ENCODE measurements at places on chromosomes 1 and 21.

- no peak for DNase-seq
These were observed 415.0 kb upstream of the VAMP3 start for GRCh38 chr1:7356079-7356478.

- DNase-seq = no peak
These were observed 115.0 kb downstream of the CLIC6 start for GRCh38 chr21:34783815-34784214.

- DNase-seq = no peak
These were observed 46.1 kb upstream of the TRAPPC10 start for GRCh38 chr21:43965911-43966585.

GRCh38 chr1:232393010-232393409 is 236.9 kb downstream of the SIPA1L2 start:
- no peak for DNase-seq

DNA sequence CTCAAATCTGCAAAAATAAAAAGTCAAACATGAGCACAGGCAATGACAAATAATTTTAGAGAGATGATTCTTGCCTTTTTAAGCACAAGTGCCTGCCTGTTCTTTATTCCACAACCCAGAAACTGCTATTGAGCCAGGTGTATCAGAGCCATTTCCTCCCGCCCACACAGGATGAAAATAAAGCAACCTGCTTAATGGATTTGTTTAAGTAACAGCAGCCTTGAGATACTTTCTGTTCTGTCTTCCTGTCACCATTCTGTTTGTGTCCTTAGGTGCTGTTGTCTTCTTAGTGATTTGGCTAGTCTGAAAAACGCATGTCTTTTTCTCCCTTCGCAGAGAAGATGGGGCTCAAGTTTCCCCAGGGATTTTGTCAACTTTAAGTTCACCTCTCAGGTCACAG is 11.4 kb downstream of the RPE65 start:
- no peak for DNase-seq

DNA sequence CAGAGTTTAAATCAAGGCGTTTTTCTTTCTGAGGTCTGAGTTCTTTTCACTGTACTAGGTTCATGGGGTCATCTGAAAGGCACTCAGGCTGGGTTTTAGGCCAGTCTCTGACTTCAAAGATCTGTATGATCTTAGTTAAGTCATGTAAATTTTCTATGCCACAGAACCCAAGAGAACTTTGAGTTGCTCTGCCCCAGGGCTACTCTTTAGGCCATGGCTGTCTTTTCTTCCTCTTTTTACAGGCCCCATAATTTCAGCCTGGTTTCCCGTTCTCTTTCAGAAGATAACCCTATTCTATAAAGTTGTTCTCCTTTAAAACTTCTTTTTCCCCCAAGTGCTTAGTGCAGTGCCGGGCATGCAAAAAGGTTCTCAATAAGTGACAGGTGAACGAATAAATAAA is 26.1 kb downstream of the METTL13 start:
- DNase-seq = no peak

DNA sequence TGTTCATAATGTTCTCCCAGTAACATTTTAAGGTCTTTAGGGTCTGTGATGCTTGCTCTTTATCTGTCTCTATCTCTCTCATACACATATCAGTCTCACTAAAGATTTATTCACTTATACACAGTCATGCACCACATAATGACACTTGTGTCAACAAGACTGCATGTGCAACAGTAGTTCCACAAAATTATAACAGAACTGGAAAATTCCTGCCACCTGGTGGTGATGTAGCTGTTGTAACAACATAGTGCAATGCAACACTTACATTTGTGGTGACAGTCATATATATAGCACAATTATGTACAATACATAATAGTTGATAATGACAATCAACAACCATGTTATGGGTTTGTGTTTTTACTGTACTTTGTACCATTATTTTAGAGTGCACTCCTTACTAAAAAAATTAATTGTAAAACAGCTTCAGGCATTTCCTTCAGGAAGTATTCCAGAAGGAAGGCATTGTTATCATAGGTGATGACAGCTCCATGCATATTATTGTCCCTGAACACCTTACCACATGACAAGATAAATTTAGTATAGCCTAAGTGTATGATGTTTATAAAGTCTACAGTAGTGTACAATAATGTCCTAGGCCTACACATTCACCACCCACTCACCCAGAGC is 8.1 kb downstream of the TDRD5 start:
- no peak for DNase-seq

- DNase-seq = no peak
These were observed 61.2 kb upstream of the CCDC190 start for GRCh38 chr1:162922201-162922600.

DNA sequence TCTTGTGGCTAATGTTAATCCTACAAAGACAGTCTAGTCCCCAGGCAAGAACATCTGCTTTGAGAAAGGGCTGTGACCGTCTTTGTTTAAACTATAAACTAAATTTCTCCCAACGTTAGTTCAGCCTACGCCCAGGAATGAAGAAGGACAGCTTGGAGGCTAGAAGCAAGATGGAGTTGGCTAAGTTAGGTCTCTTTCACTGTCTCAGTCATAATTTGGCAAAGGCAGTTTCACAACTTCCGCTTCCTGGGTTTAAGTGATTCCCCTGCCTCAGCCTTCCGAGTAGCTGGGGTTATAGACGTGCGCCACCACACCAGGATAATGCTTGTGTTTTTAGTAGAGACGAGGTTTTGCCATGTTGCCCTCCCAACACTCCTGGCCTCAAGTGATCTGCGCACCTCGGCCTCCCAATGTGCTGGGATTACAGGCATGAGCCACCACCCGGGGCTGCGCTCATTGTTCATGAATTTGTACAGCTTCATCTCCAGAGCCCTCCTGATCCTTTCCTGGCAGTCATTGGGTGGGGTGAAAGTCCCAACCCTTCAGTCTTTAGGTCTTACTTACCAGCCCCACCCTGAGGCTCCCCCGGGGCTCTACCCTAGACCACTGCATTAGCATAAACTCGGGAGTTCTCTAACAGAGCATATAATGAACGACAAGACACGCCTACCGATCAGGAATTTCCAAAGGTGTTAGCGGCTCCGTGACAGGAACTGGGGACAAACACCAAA is 4.9 kb upstream of the MASP2 start:
- DNase-seq = no peak

DNA sequence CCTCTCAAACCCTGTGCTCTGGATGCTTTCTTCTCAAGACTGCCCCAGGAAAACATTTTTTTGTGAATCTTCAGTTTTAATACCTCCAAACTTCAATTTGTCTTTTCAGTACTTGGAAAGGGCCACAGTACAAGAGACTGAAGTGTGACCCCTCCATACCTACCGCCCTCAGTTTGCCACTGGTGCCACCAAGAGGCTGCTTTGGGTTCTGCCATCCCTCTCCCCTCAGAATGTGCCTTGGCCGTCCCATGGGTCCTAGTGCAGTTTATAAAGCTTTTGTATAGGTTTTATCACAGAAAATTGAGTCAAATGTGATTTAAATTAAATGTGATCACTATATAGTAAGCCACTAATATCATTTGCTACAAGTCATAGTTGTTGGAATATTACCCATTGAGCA is 60.8 kb upstream of the PGD start:
- no peak for DNase-seq

DNA sequence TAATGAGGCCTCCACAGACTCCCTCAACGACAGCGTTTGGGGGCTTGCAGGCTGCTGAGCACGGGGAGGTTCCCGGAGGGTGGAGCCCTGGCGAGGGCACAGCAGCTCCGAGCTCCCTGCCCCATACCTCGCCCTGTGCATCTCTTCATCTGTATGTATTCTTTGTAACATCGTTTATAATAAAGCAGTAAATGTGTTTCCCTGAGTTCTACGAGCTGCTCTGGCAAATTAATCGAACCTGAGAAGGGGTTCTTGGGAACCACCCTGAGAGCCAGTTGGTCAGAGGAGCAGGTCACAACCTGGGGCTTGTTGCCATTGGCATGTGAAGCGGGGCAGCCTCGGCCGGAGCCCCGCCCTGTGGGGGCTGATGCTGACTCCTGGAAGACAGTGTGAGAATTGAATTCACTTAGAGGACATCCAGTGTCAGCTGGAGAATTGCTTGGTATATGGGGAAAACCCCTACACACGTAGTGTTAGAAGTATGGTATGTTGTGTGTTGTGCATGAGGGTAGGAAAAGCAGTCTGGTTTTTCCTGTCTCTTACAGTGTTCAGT is 11.5 kb downstream of the SLC37A1 start:
- no peak for DNase-seq

GRCh38 chr1:176183618-176184017 is 23.5 kb downstream of the COP1 start:
- no peak for DNase-seq
